T-cell (primary cell): ENCODE measurements at places on chromosomes 1 and 21. TPM values are rescaled to one million over a fixed set of nuclear protein-coding genes. Genes with fewer than 3 reads are reported as not detected.

The ITGB2 gene
- 434 TPM for total RNA-seq

The HDAC1 gene
- 153 TPM for total RNA-seq

The CYP4X1 gene
- total RNA-seq, result not detected

The LYSMD1 gene
- 2.5 TPM for total RNA-seq
